ENCODE measurements at places on chromosomes 6 and 20. TPM values are rescaled to one million over a fixed set of nuclear protein-coding genes. Genes with fewer than 3 reads are reported as not detected.

HLA-F gene
- 24.6 TPM for total RNA-seq

SLC26A8 gene
- total RNA-seq, result not detected

- H3K27me3 ChIP-seq, result no peaks in the 10 kb centered on the region
- no peak overlapping the region for H3K4me3 ChIP-seq
- H3K4me1 ChIP-seq, result peaks cover 11% of the 10 kb centered on the region
- peaks cover 13% of the 10 kb centered on the region for H3K36me3 ChIP-seq
Measured at GRCh38 chr6:33451606-33452005, 2.8 kb upstream of the ZBTB9 start.

GRCh38 chr6:143328876-143329275 lies 121.6 kb downstream of the ADAT2 start:
- no peak overlapping the region for H3K4me3 ChIP-seq
- no peak for DNase-seq
- H3K36me3 ChIP-seq, result no peaks in the 10 kb centered on the region
- H3K27me3 ChIP-seq, result no peaks in the 10 kb centered on the region

DNA sequence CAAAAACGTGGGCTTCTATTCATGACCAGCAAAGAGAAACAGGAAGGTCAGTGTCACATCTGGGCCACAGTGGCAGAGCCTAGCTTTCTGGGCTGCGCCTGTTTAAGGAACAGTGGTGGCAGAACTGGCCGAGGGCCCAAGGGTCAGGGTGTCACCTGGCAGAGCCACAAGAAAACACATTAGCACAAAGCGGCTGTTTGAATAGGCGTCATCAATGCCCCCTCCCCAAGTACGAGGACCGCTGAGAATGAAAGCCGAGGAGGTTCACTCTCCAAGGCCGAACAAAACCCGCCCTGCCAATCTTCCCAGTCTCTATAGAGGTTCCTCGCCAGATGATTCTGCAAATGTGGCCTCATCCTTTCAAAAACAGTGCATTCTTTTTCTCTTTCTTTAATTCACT lies 125.2 kb upstream of the TRAF3IP2 start:
- no peaks in the 10 kb centered on the region for H3K27me3 ChIP-seq
- no peak for DNase-seq
- no peak overlapping the region for H3K27ac ChIP-seq
- no peak overlapping the region for H3K4me3 ChIP-seq

- H3K4me3 ChIP-seq, result no peak overlapping the region
- H3K27ac ChIP-seq, result no peak overlapping the region
- H3K27me3 ChIP-seq, result no peaks in the 10 kb centered on the region
- no peaks in the 10 kb centered on the region for H3K36me3 ChIP-seq
- DNase-seq, result no peak
- no peaks in the 10 kb centered on the region for H3K4me1 ChIP-seq
Measured at GRCh38 chr20:17513939-17514338, 17.2 kb downstream of the BFSP1 start.

DNA sequence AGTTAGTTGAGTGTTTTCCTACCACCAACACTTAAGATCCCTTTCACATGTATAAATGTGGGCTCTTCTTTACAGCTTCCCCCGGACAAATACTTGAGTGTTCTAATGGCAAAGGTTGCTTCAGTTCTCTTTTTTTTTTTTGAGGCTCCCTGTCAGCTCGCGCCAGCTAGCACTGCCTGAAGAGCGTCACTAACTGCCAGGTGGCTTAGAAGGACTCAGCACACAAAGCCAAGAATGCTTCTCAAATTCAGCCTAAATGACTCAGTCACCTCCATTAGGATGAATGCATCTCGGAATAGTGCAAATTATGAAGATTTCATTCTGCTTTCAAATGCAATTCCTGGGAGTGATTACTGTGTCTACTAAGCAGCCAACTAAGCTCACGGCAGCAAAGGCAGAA lies 150.7 kb upstream of the BTBD3 start:
- H3K36me3 ChIP-seq, result no peaks in the 10 kb centered on the region
- DNase-seq, result no peak
- no peaks in the 10 kb centered on the region for H3K4me1 ChIP-seq
- 0 out of 2 replicates have a peak, but pooled peaks cover 4% of the 10 kb centered on the region for H3K27me3 ChIP-seq
- no peak overlapping the region for H3K4me3 ChIP-seq
- H3K27ac ChIP-seq, result no peak overlapping the region

GRCh38 chr20:61976644-61977418 lies 88.8 kb downstream of the TAF4 start:
- H3K36me3 ChIP-seq, result no peaks in the 10 kb centered on the region
- H3K27ac ChIP-seq, result no peak overlapping the region
- no peaks in the 10 kb centered on the region for H3K27me3 ChIP-seq
- H3K4me3 ChIP-seq, result no peak overlapping the region
- no peaks in the 10 kb centered on the region for H3K4me1 ChIP-seq

STX16 gene
- 55.1 TPM for total RNA-seq

GRCh38 chr6:143166247-143166695 lies 105.6 kb downstream of the AIG1 start:
- no peaks in the 10 kb centered on the region for H3K36me3 ChIP-seq
- no peaks in the 10 kb centered on the region for H3K27me3 ChIP-seq
- H3K4me1 ChIP-seq, result no peaks in the 10 kb centered on the region
- no peak for DNase-seq
- no peak overlapping the region for H3K27ac ChIP-seq

- DNase-seq, result no peak
- peaks cover 17% of the 10 kb centered on the region for H3K4me1 ChIP-seq
- H3K27me3 ChIP-seq, result no peaks in the 10 kb centered on the region
Measured at GRCh38 chr20:64156886-64157875, 7.1 kb upstream of the MYT1 start.

SYTL3 gene
- total RNA-seq, result 55.3 TPM

- no peaks in the 10 kb centered on the region for H3K27me3 ChIP-seq
- no peak overlapping the region for H3K4me3 ChIP-seq
- H3K27ac ChIP-seq, result no peak overlapping the region
- no peak for DNase-seq
- peaks cover 8% of the 10 kb centered on the region for H3K4me1 ChIP-seq
Measured at GRCh38 chr6:148884461-148884860, 137.6 kb downstream of the UST start.

- H3K4me1 ChIP-seq, result no peaks in the 10 kb centered on the region
- no peak for DNase-seq
- H3K36me3 ChIP-seq, result no peaks in the 10 kb centered on the region
- H3K27me3 ChIP-seq, result no peaks in the 10 kb centered on the region
Measured at GRCh38 chr6:127886603-127887002, 14.3 kb downstream of the THEMIS start.

DNA sequence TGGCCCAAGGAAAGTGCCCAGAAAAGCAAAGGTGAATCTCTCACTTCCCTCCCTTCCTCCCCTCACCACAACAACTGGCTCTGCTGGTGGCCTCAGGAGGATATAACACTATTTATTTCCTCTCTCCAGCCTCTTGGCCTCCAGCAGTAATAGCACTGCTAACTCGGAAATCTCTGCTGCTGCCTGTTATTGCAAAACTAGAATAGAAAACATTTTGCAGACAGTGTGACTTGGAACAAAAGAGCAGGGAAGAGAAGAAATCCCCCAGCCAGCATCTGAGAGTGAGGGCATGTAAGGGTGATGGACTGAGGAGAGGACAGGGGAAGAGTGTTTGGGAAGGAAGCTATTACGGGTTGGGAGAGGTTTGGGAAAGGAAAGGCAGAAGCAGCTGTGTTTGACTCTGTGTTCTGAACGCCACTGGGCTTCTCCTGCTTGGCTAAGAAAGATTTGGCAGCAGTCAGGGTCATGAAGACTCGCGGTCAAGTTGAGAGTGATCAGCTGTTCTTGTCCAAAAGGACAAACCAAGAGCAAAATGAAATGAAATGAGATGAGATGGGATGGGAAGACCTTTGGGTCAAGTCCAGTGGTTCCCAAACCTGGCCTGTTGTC lies 81.0 kb upstream of the SNX9 start:
- H3K4me3 ChIP-seq, result no peak overlapping the region
- H3K27me3 ChIP-seq, result no peaks in the 10 kb centered on the region
- no peaks in the 10 kb centered on the region for H3K4me1 ChIP-seq
- no peaks in the 10 kb centered on the region for H3K36me3 ChIP-seq
- DNase-seq, result no peak
- H3K27ac ChIP-seq, result no peak overlapping the region

GRCh38 chr20:4811661-4812181 lies 90.0 kb downstream of the PRND start:
- H3K4me1 ChIP-seq, result no peaks in the 10 kb centered on the region
- no peak for DNase-seq

DNA sequence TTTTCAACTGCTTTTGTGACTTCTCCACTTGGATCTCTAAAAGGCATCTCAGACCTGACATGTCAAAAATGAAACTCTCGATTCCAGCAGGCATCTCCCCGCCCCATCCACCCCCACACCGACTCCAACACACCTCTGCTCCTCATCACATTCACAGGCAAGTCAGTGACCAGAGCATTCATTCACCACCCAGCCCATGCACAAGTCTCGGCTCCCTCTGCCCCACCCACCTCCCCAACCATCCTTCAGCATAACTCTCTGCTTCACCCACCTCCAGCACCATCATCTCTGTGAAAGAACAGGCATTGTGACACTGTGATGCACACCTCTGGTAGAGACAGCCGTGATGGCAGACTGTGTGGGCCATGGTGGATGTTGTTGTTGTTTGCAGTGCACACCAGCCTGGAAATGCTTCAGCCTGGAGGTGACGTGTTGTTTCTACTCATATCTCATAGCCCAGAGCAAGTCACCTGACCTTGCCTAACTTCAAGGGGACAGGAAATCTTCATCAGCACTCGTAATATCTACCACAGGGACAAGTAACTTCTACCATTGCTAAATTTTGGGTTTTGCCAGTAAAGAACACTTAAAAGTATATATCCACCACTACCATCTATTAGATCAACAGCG lies 56.5 kb downstream of the ANKRD60 start:
- no peaks in the 10 kb centered on the region for H3K4me1 ChIP-seq
- H3K36me3 ChIP-seq, result no peaks in the 10 kb centered on the region
- no peak overlapping the region for H3K4me3 ChIP-seq
- H3K27ac ChIP-seq, result no peak overlapping the region

- H3K4me3 ChIP-seq, result no peak overlapping the region
- DNase-seq, result no peak
- H3K27me3 ChIP-seq, result 0 out of 2 replicates have a peak, but pooled peaks cover 3% of the 10 kb centered on the region
- no peaks in the 10 kb centered on the region for H3K4me1 ChIP-seq
- no peak overlapping the region for H3K27ac ChIP-seq
- H3K36me3 ChIP-seq, result no peaks in the 10 kb centered on the region
Measured at GRCh38 chr6:107809966-107810365, 14.1 kb downstream of the SCML4 start.

GRCh38 chr20:55790178-55790577 lies 215.1 kb downstream of the CBLN4 start:
- no peaks in the 10 kb centered on the region for H3K36me3 ChIP-seq
- no peak overlapping the region for H3K4me3 ChIP-seq
- H3K27ac ChIP-seq, result no peak overlapping the region
